ENCODE measurements at places on chromosomes 11 and 22. TPM values are rescaled to one million over a fixed set of nuclear protein-coding genes. Genes with fewer than 3 reads are reported as not detected.

DGCR6L gene
- total RNA-seq = 59.8 TPM

KDM2A gene
- 65.3 TPM for total RNA-seq

SMIM35 gene
- total RNA-seq = not detected

CSF2RB gene
- total RNA-seq = 14.3 TPM

APOL5 gene
- total RNA-seq = not detected

OR5M3 gene
- not detected for total RNA-seq

OR10G8 gene
- not detected for total RNA-seq

KDM4D gene
- 1.5 TPM for total RNA-seq

CD82 gene
- total RNA-seq = 27.9 TPM

TNNT3 gene
- total RNA-seq = 8.6 TPM

NFAM1 gene
- 2.1 TPM for total RNA-seq

KRTAP5-7 gene
- not detected for total RNA-seq

FZD4 gene
- 78.0 TPM for total RNA-seq

CREB3L1 gene
- 3.6 TPM for total RNA-seq

IGSF9B gene
- total RNA-seq = 2.6 TPM

DNAJB7 gene
- not detected for total RNA-seq

MYRF gene
- total RNA-seq = 7.5 TPM

TP53AIP1 gene
- not detected for total RNA-seq

OR9G1 gene
- not detected for total RNA-seq

TMPRSS6 gene
- not detected for total RNA-seq

SLC22A9 gene
- not detected for total RNA-seq

HEPHL1 gene
- total RNA-seq = not detected

DCHS1 gene
- 12.6 TPM for total RNA-seq

MUC6 gene
- not detected for total RNA-seq

MRPL23 gene
- total RNA-seq = 139 TPM

RFPL3 gene
- total RNA-seq = not detected

MEI1 gene
- total RNA-seq = under 0.01 TPM
